ENCODE measurements at places on chromosomes 5 and 9. TPM values are rescaled to one million over a fixed set of nuclear protein-coding genes. Genes with fewer than 3 reads are reported as not detected.

The IL13 gene
- total RNA-seq: not detected

The LCN2 gene
- total RNA-seq: 7.2 TPM

The CYFIP2 gene
- total RNA-seq: 16.7 TPM

The PTGDS gene
- total RNA-seq: 1.4 TPM

The ITK gene
- 0.43 TPM for total RNA-seq
